ENCODE measurements at places on chromosomes 5 and 9. TPM values are rescaled to one million over a fixed set of nuclear protein-coding genes. Genes with fewer than 3 reads are reported as not detected.

DNA sequence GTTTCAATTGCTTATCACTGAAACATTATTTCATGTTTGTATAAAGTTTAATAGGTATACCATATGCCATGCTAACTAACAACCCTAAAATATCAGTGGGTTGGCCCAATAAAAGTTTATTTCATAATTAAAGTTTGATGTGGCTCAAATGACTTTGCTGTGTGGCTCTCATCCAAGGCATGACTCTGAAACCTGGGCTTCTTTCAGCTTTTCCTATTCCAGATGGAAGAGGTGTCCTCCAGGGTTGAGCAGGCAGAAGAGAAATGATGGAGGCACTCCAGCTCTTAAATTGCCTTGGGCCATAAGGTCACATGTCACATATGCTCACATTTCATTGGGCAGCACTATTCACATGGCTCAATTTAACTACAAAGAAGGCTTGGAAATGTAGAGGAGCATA, 101.9 kb downstream of the MACIR start:
- H3K36me3 ChIP-seq: no peaks in the 10 kb centered on the region
- no peaks in the 10 kb centered on the region for H3K4me1 ChIP-seq
- DNase-seq: no peak
- no peak overlapping the region for H3K27ac ChIP-seq
- H3K4me3 ChIP-seq: no peak overlapping the region

DNA sequence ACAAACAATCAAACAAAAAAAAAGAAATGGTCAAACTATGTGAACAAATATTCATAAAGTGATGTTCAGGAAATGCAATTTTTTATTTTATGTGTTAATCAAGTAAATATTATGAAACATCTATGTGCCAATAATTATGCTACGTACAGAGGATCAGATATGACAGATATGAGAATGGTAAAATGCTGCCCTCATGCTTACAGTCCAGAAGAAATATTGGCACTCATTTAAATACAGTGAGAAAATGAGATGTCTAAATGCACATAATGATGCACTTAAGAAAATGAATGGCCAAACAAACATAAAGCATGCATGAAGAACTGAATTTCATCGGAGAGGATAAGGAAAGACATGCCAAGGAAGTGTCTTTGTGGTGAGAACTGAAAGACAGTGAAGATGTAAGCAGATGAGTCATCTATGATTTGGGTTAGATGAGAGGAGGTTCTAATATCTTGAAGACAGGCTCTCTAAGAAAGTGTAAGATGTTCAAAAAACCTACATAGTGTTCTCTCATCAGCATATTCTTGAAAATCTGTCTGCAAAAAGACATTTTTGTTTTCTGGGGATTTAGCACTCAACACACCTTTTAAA, 1231.1 kb upstream of the ACO1 start:
- no peaks in the 10 kb centered on the region for H3K27me3 ChIP-seq
- no peaks in the 10 kb centered on the region for H3K36me3 ChIP-seq
- H3K4me3 ChIP-seq: no peak overlapping the region
- H3K27ac ChIP-seq: no peak overlapping the region

- peaks cover 10% of the 10 kb centered on the region for H3K4me1 ChIP-seq
- peaks cover 6% of the 10 kb centered on the region for H3K36me3 ChIP-seq
- no peak overlapping the region for H3K4me3 ChIP-seq
- DNase-seq: no peak
Measured at GRCh38 chr5:154313360-154314017, 123.0 kb downstream of the GALNT10 start.

The MPDZ gene
- not detected for total RNA-seq

The STRBP gene
- 12.0 TPM for total RNA-seq

The CRB2 gene
- not detected for total RNA-seq

The GFI1B gene
- 0.58 TPM for total RNA-seq

The FST gene
- 0.99 TPM for total RNA-seq

DNA sequence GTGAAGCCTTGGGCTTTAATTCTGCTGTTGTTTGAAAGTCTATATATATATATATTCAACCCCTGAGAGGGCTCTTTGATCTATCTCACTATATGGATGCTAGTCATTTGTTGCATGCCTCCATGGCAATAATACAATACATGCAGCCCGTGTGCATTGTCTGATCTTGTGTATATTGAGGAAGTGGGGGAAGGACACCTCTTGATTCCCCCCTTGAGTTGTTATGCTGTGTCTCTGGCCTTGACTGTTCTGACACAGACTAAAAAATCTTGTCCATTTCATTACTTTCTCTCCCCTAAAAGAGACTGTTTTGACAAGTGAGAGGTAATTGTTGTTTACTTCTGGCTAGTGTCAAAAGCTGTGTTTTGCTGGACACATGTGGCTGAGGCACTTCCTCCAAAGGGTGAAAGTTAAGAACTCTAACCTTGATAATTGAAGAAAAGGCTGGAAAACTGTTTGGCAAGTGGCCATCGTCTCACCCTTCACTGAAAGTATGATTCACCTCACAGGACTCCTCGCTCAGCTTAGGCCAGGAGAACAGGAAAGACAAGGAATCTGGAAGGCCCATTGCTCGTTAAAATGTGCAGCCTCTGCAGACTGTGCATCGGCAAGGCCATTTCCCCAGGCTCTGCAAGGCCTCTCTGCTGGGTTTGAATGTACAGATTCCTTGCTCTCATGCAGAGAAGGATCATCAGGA, 304.0 kb downstream of the PRELID2 start:
- DNase-seq: no peak
- no peaks in the 10 kb centered on the region for H3K4me1 ChIP-seq
- no peaks in the 10 kb centered on the region for H3K27me3 ChIP-seq

The DNAI1 gene
- not detected for total RNA-seq

The BTNL8 gene
- total RNA-seq: not detected

DNA sequence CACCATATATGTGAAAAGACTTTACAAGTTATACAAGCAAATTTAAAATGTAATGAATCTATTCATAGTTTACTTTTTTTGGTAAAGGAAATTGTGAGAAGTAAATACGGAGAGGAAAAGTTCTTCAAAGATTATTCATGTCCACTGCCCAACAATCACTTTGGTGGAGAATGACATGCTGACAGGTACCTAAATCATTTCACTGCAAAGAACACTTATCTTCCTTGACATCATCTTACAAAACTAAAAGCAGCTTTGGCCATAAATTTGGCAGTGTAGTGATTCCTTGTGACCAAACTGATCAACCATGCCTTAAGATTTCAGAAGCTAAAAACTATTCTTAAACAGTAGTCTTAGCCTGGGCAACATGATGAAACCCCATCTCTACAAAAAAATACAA, 42.5 kb downstream of the GOLPH3 start:
- no peak overlapping the region for H3K27ac ChIP-seq
- H3K4me1 ChIP-seq: no peaks in the 10 kb centered on the region
- no peak for DNase-seq
- peaks cover 41% of the 10 kb centered on the region for H3K36me3 ChIP-seq
- H3K4me3 ChIP-seq: no peak overlapping the region

GRCh38 chr5:54548565-54548964, 31.0 kb downstream of the SNX18 start:
- no peaks in the 10 kb centered on the region for H3K27me3 ChIP-seq
- H3K4me1 ChIP-seq: no peaks in the 10 kb centered on the region
- no peak for DNase-seq
- H3K4me3 ChIP-seq: no peak overlapping the region
- no peak overlapping the region for H3K27ac ChIP-seq

DNA sequence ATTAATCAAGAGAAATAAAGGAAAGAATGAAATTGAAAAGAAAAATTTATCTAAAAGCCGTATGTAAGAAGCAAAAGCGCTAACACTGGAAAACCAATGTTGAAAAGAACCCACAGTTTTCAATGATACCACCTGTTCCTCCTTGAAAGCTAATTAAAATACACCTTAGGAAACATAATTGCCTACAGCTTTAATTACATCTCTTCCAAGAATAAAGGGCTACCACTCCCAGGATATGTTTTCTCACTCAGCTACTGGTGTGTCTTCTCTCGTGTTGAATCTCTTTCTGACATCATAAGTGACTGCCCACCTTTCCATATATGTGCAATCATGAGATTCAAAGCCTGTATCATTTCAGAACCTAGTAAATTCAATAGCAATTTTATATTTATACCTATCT, 880.6 kb upstream of the DMAC1 start:
- H3K27me3 ChIP-seq: no peaks in the 10 kb centered on the region
- H3K4me1 ChIP-seq: no peaks in the 10 kb centered on the region
- H3K36me3 ChIP-seq: no peaks in the 10 kb centered on the region
- no peak for DNase-seq
- H3K4me3 ChIP-seq: no peak overlapping the region

DNA sequence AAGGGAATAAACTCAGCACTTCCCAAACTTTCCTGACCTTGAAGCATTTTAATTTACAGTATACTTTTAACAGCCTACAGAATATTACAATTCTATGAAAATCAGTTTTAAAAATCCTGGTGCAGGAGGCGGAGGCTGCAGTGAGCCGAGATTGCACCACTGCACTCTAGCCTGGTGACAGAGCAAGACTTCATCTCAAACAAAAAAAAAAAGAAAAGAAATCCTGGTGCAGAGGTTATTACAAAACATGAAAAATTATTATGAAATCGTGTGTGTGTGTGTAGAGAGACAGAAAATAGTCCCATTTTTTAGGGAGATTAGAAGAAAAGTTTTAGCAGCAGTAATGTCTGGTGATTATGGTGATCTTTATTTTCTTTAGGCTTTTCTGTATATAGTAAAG, 26.9 kb downstream of the GOLPH3 start:
- H3K4me1 ChIP-seq: peaks cover 14% of the 10 kb centered on the region
- no peak overlapping the region for H3K27ac ChIP-seq
- DNase-seq: no peak
- no peak overlapping the region for H3K4me3 ChIP-seq

DNA sequence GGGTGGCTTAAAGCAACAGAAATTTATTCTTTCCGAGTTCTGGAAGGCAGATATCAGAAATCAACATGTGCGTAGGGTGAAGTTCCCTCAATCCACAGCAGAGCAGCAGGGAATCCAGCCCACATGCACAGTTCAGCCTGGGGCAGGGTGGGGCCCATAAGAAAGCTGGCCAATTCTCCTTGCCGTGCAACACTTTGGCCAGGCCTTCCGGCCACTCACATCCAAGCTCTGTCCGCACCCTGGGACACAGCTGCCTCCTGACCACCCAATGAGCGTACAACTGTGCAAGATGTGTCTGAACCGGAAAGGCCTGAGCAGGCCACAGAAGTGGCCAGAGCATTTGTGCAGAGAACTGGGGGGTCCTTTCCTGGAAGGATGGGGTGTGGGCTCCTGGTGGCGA, 274.9 kb downstream of the GADD45G start:
- H3K36me3 ChIP-seq: no peaks in the 10 kb centered on the region
- no peak overlapping the region for H3K27ac ChIP-seq
- no peaks in the 10 kb centered on the region for H3K4me1 ChIP-seq
- no peaks in the 10 kb centered on the region for H3K27me3 ChIP-seq
- no peak for DNase-seq

The FOXD4L4 gene
- not detected for total RNA-seq

- no peak overlapping the region for H3K4me3 ChIP-seq
- no peak for DNase-seq
- no peaks in the 10 kb centered on the region for H3K27me3 ChIP-seq
- H3K27ac ChIP-seq: no peak overlapping the region
- H3K4me1 ChIP-seq: no peaks in the 10 kb centered on the region
Measured at GRCh38 chr5:164202338-164202737, 696.9 kb downstream of the MAT2B start.

DNA sequence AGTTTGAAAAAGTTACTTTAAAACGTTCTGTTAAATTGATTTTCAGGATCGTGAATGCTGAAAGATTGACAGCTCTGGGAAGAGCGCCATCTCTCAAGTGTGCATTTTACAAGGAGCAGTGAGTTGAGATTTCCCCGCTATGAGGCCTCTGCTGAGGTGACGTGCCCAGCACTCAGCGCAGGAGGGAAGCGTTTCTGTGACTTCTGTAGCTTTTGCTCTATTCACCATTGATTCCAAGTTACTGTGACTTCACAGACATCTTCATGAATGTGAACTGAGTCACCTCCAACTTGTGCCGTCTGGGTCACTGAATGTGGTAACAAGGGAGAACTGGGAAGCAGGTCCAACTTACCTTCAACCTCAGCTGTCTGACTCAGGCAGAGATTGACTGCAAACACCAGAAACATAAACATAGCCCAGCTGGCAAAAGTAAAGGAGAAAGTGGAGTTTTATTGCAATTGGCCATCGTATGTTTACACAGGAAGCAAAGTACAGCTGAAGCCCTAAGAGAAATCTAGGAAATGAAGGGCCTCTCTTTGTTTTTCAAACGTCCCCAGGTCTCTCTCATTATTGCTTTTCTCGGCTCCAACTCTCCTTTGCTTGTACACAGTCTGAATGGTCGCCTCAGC, 428.8 kb upstream of the CLINT1 start:
- H3K36me3 ChIP-seq: no peaks in the 10 kb centered on the region
- H3K4me3 ChIP-seq: no peak overlapping the region
- no peaks in the 10 kb centered on the region for H3K27me3 ChIP-seq
- no peaks in the 10 kb centered on the region for H3K4me1 ChIP-seq

DNA sequence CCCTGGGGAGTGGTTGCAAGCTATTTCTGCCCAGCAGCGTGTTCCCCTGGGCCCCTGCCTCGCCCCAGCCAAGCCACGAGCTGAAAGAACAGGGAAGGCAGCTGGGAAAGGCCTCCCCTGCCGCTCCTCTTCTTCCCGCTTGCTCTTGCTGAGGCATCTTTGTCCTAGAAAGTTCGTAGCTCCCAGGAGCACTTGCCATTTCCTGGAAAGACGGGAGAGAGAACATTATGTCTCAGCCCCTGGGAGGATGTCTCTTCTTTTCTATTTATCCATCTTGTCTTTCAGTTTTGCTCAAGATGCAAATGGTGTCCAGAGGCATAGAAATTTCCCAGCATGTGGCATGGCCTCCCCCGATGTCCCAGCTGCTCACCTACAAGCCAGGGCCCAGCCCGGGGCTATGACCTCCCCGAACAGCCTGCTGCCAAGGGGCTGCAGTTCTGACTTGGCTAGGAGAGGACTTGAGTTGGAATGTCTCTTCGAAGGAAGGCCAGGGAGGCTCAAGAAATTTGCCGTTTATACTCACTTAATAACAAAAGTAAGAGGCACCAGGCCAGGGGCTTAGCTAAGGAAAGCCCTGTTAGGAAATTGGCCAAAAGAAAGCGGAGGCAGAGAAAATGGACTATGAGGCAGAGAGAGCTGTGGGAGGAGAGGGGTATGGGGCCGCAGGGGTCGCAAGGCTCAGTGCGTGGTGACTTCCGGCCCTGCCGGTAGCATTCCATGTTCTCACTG, 87.3 kb downstream of the LIFR start:
- no peaks in the 10 kb centered on the region for H3K4me1 ChIP-seq
- peaks cover 18% of the 10 kb centered on the region for H3K27me3 ChIP-seq
- DNase-seq: no peak
- H3K36me3 ChIP-seq: no peaks in the 10 kb centered on the region
- H3K27ac ChIP-seq: no peak overlapping the region
